Activated T-cell treated with anti-CD3 and anti-CD28 coated beads, Interleukin-2, amount 50 U/mL, for 48 hours (primary cell): ENCODE measurements at places on chromosomes 2 and 18.

GRCh38 chr2:208015475-208015874 lies 9.9 kb downstream of the PLEKHM3 start:
- no peak for DNase-seq

GRCh38 chr2:223591596-223591995 lies 10.6 kb downstream of the SCG2 start:
- no peak for DNase-seq

- DNase-seq: no peak
Measured at GRCh38 chr2:72963423-72964145, 46.3 kb downstream of the EMX1 start.

DNA sequence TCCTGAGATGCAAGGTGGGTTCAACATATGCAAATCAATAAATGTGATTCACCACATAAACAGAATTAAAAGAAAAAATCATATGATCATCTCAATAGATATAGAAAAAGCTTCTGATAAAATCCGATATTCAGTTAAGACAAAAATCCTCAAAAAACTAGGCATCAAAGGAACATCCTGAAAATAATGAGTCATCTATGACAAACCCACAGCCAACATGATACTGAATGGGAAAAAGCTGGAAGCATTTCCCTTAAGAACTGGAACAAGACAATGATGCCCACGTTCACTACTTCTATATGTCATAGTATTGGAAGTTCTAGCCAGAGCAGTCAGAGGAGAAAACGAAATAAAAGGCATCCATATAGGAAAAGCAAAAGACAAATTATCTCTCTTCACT lies 80.4 kb downstream of the MYO3B start:
- DNase-seq: no peak

GRCh38 chr2:128086244-128086643 lies 4.8 kb upstream of the UGGT1 start:
- DNase-seq: no peak

DNA sequence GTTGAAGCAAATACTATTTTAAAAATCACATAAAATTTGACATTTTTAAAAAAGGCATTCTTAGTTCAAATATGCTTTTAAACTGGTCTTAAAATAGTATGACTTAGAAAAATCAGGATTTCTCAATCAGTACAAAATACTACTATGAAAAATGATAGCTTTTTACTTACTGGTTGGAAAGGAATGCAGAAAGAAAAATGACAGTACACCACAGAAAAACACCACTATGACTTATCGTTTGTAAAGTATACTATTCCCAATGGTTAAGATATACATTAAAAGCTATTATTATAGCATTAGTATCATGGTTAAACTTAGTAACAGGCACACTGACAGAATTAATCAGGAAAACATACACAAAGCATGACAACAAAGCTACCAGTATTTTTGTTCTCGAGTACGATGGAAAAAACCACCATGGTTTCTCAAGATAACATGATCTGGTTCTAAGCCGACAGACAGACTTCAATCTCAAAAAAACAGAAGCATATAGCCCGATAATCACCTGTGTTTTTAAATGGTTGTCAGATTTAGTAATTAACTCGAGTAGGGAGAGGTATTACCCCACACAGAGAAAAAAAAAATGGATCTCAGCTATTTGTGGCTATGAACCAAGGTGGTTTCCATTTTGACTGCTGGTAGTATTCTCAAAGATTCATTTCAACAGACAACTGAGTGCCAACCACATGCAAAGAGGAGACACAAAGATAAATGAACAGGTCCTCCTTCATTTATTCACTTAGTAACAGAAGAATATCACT lies 39.1 kb downstream of the CUL3 start:
- DNase-seq: no peak

GRCh38 chr2:144510294-144510991 lies 9.5 kb downstream of the ZEB2 start:
- no peak for DNase-seq

GRCh38 chr18:2589345-2590068 lies 18.1 kb downstream of the NDC80 start:
- no peak for DNase-seq

DNA sequence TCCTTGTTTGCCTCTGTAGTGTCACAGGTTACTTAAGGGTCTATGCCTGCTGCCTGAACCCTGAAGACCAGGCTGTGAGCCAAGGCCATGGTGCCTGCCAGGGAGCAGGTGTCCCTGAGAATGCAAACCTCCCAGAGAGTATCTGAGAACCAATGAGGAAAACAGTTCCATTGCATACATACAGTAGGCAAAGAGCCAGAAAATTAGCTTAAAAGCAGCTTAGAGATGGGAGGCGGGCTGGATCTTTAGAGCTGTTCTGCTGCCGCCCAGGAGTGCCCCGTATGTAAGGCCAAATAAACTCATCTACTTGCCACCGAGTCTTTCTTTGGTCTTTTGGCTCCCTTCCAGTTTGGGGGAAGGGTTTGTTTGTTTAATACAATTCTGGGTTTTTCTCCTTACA lies 327.9 kb downstream of the CLIP4 start:
- no peak for DNase-seq

- no peak for DNase-seq
Measured at GRCh38 chr2:223051693-223052289, at the start of gene KCNE4. Gene KCNE4, plus strand, starts transcription at chr2:223052190. Its CDS starts 641 bp downstream, at chr2:223052831.

GRCh38 chr2:239196474-239197021 lies 204.3 kb downstream of the HDAC4 start:
- DNase-seq: peak; percentile 11

DNA sequence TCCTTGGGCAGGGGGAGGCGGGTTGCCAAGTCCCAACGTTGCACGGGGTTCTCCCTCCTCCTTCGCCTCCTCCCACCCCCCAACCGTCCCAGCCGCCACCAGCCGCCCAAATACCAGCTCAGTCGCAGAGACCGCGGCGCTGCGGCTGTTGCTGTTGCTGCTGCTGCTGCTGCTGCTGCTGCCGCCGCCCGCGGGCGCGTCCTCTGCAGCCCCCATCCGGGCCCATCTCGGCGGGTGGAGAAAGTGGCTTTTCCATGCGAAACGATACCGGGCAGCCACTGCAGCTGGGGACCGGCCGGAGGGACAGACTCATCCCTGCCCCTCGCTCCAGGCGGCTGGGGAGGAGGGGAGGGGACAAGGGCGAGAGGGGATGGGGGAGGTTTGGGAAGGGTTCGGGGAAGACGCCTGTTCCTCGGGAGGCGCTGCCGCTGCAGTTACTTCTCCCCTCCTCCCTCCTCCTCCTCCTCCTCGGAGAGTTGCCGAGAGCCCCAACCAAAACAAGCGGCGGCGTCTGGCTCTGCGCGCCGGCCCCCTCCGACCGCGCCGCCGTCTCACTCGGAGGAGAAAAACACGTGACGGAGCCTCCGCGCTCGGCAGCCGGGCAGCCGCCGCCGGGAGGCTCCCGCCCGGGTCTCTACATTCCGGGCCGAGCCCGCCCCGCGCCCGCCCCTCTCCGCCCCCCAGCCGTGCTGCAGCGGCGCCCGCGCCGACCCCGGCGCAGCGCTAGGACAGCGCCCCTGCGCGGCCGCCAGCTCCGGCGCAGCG lies at the start of gene IRS1:
IRS1 (minus strand) TSS at position 610 of the 765 bp plus-strand sequence. CDS start 1,082 bp downstream, outside the sequence.
- DNase-seq: peak; percentile 69

- DNase-seq: peak; percentile 3
Measured at GRCh38 chr2:98804736-98805135, 73.8 kb upstream of the MGAT4A start.

- no peak for DNase-seq
Measured at GRCh38 chr18:35588995-35589394, 7.5 kb downstream of the GALNT1 start.

GRCh38 chr2:106261871-106262321 lies 67.8 kb upstream of the UXS1 start:
- DNase-seq: no peak

DNA sequence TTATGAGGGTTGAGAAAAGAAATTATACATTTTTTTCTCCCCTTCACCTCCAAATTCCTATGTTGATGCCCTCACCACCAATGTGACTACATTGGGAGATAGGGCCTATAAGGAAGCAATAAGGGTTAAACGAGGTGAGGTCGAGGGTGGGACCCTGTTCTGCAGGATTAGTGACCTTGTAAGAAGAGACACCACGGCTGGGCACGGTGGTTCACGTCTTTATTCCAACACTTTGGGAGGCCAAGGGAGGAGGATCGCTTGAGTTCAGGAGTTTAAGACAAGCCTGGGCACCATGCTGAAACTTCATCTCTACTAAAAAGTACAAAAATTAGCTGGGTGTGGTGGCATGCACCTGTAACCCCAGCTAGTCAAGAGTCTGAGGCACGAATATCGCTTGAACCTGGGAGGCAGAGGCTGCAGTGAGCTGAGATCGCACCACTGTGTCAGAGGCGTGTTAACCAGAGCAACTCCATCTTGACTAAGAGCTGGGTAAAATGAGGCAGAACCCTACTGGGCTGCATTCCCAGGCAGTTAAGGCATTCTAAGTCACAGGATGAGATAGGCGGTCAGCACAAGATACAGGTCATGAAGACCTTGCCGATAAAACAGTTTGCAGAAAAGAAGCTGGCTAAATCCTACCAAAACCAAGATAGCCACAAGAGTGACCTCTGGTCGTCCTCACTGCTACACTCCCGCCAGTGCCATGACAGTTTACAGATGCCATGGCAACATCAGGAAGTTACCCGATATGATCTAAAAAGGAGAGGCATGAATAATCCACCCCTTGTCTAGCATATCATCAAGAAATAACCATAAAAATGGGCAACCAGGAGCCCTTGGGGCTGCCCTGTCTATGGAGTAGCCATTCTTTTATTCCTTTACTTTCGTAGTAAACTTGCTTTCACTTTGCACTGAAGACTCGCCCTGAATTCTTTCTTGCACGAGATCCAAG lies 77.0 kb downstream of the NCAPH start:
- DNase-seq: no peak

DNA sequence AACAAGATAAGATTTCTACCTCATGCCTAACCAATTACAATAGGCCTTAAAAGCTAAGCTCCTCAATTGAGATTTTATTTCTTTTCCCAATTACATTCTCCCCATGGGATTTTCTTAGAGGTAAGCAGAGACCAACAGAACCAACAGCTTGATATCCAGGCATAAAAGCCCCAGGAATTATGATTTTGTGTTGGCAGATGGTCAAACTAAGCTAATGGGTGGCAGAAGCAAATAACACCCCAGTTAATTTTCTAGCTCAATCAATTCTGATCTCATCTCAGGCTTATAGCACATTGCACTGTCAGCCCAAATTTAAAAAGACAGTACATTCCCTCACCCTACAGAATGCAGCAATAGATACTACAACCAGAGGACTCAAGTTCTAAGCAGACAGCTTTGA lies 156.4 kb downstream of the NRXN1 start:
- no peak for DNase-seq

DNA sequence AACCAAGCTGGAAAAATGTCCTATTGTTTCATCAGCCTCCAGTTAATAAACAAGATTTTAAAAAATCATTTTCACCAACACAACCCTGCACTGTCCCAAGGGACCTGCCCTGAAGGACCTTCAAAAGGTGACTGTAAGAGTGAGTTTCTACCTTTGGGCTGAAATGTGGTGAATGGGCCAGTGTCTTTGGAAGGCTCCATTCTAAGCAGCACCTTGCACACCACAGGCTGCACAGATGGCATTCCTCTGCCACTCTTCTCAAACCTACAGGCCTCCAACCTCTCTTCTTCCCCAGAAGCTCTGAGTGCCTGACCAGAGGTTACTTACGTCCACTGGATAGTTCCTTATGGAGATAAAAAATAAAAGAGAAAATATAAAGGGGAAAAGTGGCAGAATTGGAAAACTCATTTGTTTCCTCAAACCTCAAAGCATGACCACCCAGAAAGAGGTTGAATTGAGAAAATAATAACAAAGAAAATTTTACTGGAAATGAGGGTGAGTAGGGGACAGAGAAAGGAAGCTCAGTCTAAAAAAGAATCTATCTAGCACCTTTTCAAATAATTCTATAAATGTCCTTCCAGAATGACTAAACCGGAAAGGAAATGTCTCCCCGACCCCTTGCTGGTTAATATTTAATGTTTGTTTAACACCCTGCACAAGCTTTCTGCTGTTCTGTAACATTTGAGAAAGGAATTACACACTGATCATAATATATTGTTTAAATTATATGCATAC lies 175.7 kb downstream of the METTL4 start:
- no peak for DNase-seq

- DNase-seq: no peak
Measured at GRCh38 chr2:2577407-2577831, 246.3 kb upstream of the MYT1L start.

DNA sequence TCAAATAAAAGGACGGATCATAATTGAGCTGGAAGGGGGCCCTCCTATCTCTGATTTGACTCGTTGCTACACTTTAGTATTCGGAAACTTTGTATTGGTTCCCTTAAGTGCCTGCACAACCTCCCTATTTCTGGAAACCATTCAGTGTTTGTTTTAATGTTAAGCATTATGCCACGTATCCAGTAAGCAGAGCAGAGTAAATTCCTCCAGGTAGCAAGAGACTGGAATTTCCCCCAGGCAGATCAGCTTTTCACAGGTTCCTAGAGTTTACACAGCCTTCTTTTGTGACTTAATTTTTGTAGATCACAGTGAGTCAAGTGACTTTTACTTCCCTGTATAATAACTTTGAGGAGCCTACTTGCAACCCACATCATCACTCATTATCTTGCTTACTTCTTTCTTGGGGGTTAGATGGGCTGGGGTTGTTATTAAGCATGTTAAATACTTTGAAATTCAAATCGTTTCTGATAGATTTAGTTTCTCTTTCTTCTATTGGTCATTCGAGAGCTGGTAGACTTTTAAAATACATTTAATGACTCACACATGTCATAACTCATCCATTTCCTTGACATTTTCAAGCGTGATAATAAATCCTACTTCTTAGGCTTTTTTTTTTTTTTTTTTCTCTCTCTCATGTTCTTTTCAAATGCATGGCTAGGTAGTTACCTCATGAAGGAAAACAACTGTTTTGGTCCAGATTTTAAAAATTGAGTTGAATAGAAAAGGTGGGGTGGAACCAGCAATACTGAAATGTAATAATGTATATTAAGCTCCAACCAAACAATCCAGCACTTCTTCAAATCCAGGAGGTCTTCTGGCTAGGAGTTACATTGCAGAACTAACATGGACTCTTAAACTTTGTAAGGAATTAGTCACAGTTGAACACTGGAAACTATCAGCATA lies 219.3 kb downstream of the NEDD4L start:
- no peak for DNase-seq

DNA sequence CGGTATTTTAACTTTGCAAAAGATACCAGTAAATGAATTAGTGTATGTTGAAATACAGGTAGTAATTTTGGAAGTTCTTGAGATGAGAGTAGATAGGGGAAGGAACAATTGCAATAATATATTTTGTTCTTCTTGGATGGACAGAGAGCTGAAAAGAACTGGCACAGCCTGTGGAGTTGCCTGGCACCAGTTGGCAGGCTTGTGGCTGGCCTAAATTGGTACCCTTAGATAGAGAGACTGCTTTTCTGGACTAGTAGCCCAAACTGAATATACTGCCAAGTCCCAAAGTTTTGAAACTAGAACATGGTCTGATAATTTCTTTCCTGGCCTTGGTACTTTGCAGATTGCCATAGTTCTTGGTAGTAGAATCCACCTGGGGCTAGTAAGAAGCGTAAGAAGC lies 26.9 kb downstream of the MYO1B start:
- no peak for DNase-seq
